ENCODE measurements at places on chromosomes 5 and 9.

DNA sequence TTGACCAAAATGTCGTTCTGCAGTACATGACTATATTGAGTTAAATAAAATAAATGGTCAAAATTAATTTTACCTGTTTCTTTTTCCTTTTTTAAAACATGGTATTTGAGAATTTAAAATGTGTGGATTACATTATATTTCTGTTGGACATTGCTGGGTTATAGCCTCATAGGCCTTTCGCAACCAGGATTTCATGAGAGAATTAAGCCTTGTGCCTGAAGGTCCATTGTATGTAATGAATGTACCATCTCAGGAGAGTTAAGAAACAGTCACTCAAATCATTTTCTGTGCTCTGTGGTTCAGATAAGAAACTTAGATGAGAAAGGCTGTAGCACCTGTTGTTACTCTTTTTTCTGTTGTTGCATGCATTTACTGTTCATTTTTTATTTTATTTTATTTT, 103.5 kb downstream of the ANGPTL2 start:
- no peak for DNase-seq

GRCh38 chr5:15008476-15008875, 136.9 kb upstream of the ANKH start:
- peak; percentile 100 for DNase-seq

DNA sequence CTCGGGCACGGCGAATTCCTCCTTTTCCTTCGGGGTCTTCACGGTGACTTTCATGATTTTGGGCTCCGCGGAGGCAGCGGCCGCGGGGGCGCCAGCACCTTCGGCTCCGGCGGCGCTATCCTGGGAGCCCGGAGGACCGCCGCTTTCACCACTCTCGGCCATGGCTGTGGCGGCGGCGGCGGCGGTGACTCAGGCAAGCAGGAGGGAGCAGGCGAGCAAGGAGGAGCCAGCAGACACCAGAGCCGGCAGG, 315 bp downstream of the UBQLN1 start:
- no peak for DNase-seq

- DNase-seq = peak; percentile 52
Measured at GRCh38 chr5:92662741-92663140, 918.3 kb downstream of the NR2F1-AS1 start.
